ENCODE measurements at places on chromosomes 5 and 9.

DNA sequence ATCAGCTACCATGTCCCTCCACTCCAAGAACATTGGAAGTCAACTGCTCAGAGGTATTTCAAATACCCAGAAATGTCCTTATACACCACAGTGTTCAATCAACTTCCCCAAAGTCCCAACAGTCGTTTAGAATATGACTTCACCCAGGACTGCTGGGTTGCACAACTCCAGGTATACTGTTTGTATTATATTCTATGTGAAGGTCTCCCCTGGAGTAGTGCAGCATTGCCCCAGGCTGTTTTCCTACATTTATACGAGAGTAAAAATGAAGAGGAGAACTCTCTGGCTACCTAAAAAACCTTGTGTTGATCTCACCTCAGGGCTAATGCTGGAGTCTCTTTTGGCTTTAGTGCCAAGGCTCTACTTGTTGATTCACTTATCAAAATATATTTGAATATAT is 183.6 kb upstream of the MAP3K1 start:
- DNase-seq = no peak

- no peak for DNase-seq
Observed at GRCh38 chr9:86491468-86492266, 137.5 kb upstream of the TUT7 start.

DNA sequence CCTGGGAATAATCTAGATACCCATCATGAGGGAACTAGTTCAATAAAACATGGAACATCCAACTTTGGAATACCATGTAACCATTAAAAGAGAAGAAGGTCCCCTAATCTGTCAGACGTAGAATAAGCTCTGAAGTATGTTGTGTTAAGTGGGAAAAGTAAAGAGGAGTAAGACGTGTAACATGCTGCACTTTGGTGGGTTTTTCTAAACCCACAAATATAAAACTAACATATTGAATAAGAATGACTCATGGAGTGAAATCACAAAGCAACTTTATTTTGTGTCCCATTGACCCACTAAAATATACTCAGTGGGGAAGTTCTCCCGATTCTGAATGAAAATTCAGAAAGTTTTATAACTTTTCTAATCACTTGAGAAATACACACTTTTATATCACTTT is 67.9 kb upstream of the PIK3R1 start:
- DNase-seq = no peak

- no peak for DNase-seq
Observed at GRCh38 chr5:170148430-170149205, 42.9 kb downstream of the FOXI1 start.

DNA sequence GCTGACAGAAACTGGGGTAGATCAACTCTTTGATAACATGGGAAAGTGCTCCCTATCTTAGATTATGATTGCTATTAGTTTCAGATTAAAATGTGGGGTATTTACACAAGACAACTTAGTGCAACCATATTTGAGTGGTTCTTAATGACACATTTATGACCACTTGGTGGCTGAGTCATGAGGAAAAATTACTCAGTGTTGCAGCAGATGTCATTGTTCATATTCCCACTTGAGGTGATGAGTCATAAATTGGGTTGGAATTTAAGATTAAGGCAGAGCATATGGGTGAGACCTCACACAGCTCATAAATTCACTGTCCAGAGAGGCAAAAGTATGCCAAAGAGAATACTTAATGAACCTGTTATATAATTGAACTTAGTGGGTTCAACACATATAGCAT is 408.3 kb downstream of the DMRT2 start:
- no peak for DNase-seq

DNA sequence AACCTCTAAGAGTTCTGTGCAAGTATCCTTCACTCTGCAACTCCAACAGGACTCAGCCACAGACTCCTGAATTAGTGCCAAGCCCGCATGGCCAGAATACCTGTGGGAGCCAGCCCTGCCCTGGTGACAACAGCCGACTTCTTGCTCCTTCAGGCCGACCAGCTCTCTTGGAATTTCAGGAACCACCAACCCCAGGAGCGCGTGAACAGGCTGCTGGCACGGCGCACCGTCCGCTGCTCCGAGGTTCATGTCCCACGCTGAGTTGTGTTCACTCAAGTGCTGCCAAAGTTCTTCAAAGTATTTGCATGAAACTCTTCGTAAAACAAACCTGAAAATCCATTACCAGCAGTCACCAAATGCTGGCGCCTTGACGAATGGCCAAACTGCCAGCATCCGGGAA is 232.8 kb downstream of the NR2F1-AS1 start:
- no peak for DNase-seq

DNA sequence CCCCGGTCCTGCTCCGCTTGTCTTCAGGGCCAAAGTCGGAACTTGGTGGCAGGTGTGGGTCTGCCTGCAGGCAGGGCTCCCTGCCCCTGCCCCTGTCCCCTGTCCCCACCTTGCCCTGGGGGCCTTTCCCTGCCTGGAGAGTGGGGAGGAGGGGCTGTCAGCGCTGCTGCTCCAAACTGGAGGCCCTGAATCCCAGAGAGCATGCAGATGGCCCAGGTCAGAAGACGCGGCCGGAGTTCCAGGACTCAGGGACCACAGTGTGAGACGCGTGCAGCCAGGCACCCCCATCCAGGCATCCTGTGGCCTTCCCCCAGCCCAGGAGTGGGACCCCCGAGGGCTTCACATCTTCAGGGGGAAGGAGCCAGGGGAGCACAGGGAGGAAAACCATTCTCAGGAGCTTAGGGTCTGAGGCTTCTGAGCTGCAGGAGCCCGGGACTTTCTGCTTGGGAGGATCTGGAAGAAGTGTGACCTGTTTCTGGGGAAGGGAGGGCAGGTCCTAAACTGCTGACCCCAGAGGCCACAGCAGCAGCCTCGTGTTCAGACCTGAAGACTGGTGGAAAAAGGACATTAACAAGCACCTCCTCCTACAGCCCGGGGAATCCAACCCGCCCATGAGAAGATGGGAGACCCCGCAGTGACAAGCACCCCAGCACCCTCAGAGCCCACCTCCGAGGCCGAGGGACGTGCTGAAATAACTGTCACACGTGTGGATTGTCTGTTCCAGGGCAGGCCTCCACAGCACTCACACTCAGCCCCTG is 38.0 kb downstream of the RASGEF1C start:
- DNase-seq = no peak

DNA sequence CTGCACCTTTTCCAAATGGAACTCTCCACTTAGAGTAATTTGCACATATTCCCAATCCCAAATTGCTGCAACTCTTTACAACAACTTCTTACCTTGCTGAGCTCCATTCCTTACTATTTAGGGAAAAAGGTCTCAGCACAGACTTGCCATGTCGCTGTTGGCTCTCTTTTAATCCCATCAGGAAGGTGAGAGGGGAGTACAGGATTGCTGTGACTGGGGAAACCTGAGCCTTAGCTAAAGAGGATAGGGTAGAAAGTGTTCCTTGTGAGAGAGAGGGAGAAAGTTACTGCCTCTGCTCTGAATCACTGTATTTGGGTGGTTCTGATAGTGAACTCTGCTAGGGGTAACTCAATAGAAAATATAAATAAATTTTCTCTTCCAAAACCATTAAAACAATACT is 43.7 kb upstream of the GABRA1 start:
- no peak for DNase-seq

GRCh38 chr9:4935001-4935672 is 49.9 kb upstream of the JAK2 start:
- no peak for DNase-seq

- DNase-seq = no peak
Observed at GRCh38 chr9:27586304-27586703, 13.0 kb upstream of the C9orf72 start.

- no peak for DNase-seq
Observed at GRCh38 chr5:58015175-58015574, 444.7 kb downstream of the PLK2 start.

DNA sequence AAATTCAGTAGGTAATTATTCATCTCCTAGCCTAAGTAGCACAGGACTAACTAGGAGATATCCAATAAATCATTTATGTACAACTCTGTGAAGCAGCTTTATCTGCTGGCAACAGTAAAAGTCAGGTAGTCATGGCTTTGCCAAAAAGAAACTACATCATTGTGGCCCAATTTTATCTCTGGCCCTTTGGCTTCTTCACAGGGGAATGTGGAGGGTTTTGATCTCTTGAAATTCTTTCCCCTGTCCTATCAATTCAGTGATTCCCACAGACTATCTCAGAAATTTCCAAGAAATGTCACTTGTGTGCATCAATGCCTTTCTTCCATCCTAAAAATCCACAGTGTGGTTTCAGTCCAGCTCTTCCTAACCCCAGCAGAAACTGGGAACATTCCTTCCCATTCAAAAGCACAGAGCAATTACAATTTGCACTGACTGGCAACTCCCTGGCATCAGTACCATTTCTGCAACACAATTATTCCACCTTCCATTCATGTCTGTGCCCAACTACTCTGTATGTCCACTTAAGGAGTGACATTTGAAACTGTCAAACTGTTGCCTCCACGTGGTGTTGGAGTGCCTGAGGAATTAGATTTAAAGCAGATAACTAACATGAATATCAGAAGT is 6.6 kb downstream of the CDC14B start:
- no peak for DNase-seq

DNA sequence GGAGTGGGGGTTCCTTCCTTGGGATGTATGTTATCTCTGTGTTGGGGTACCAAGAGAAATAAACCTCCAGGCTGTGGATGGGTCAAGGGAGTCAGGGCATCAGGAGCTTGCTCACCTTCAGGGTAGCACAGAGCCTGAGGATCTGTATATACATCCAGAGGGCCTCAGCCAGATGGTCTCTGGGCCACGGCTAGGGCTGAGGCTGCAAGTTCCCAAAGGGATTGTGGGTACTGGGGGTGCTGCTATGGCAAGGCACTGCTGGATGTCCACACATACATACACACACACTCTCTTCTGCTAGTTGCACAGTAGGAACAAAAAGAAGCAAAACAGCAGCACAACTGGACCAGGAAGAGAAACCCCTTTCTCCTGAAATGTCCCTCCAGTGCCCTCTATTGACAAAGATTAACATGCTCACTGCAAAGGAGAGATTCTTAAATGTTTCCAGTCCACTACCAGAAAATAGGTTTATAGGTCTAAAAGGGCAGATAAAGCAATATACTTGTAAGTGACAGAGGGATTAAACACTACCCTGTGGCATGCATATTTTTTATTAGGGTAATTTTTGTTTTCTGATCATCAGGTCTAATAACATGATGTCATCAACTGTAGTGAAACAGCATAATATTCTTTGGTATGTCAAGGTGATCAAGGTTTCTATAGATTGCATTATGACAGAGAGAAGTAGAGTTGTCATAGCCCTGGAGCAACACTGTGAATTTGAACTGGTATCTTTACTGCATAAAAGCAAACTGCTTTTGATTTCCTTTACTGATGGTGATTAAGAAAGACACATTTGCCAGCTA is 56.3 kb upstream of the KCNN2 start:
- no peak for DNase-seq

DNA sequence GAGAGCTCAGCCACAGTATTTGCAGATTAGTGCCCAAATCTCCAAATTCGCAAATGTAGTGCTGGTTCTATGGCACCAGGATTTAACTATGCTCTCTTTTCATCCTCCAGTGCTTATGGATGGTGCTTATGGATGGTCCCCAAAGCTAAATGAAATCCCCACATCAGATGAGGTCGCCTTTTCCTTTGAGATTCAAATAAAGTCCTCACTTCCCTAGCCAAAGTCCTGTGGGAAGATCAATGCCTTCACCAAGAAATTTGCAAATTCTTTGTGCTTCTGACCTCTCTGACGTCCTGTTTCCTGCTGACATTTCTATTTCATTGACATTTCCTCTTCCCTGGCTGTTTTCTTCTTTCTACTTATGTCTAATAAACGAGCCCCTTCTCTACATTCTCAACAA is 1077.0 kb upstream of the C9orf72 start:
- no peak for DNase-seq

GRCh38 chr5:39102684-39103155 is 28.5 kb upstream of the RICTOR start:
- no peak for DNase-seq

GRCh38 chr5:154868702-154869101 is 10.3 kb downstream of the CNOT8 start:
- DNase-seq = no peak

DNA sequence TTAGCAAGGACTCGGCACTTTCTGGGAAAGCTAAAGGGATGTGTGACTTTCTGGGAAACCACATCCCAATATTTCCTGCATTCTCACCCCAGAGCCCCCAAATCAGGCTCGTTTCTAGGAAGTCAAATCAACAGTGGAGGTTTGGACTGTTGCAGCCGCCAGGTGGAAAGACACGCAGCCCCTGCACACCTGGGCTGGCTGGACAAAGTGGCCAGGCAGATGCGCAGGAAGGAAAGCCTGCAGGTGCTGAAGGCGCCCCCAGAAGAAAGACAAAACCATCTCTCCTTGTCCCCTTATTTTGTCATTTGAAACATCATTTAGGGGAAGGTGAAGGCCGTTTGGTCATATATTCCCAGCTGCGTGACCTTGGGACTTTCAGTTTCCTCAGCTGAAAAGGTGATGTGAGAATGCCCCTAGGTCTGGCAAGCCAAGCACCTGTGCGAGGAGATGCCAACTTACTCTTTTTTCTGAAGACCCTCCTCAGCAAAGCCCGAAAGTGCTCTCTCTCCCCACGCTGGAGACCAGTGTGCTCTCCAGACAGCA is 97.9 kb upstream of the CPEB4 start:
- DNase-seq = no peak

GRCh38 chr9:17609312-17610005 is 30.6 kb downstream of the SH3GL2 start:
- DNase-seq = no peak

- no peak for DNase-seq
Observed at GRCh38 chr5:99827136-99827535, 708.0 kb upstream of the FAM174A start.
